ENCODE measurements at places on chromosomes 11 and 22.

DNA sequence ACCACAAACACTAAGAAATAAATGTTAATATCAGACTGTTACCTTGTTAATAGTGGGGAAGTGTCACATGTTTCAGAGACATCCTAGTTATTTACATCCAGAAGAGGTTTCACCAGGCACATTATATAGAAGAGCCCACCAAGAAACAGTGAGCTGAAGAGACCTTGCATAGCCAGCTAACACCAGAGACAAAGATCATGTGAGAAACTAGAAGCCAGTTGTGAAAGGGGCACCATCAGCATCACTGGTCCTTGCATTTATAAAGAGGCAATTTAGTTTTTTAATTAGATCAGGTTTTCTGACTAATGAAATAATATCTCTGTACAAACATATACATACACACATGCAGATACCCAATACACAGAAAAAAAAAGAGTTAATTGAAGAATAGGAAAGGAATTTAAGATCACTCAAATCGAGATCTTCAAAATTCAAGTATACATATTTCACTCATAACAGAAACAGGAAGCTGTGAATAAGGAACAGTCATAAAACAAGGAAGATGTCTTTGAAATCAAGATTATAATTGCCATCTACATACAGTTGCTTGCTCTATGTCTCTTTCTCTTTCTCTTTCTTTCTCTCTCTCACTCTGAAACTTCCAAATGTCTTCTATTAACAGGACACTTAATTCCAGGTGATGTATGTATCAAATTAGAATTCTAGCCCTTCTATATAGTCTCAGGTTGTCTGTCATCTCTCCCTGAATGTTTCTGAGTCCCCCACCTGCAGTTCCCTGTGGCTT, 348.7 kb downstream of the ETS1 start:
- DNase-seq: no peak

DNA sequence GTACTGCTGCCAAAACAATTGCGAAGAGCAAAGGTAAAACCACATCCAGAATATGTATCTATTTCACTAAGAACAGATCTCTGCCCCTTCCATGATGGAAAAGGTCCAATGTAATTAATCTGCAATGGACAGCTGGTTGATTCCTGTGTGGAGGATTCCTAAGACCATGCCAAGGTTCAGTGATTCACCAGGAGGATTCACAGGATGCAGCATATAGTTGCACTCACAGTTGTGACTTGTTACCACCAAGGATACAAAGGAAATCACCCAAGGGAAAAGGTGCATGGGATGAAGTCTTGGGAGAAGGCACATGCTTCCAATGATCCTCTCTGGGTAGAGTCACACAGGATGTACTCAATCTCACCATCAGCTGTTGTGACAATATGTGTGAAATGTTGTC, 35.1 kb upstream of the CUL5 start:
- no peak for DNase-seq

- DNase-seq: no peak
Measured at GRCh38 chr11:75303544-75304224, 47.8 kb downstream of the ARRB1 start.

DNA sequence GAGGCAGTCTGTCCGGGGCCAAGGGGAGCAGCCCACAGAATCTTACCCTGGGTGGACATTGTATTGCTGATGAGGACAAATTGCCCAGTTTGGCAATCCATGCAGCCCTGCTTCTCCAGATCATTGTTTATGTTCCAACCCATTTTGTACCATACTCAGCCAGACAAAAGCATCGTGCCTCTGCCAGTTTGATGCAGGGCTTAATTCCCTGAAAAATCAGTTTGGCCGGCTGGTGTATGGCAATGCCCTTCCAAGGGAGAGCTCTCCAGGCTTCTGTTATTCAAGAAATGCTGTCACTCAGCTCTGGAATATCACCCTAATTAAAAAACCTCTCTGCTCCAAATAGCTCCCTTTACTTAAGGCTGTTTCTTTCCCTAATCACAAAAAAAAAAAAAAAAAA, 697.7 kb downstream of the TBC1D22A start:
- DNase-seq: no peak

DNA sequence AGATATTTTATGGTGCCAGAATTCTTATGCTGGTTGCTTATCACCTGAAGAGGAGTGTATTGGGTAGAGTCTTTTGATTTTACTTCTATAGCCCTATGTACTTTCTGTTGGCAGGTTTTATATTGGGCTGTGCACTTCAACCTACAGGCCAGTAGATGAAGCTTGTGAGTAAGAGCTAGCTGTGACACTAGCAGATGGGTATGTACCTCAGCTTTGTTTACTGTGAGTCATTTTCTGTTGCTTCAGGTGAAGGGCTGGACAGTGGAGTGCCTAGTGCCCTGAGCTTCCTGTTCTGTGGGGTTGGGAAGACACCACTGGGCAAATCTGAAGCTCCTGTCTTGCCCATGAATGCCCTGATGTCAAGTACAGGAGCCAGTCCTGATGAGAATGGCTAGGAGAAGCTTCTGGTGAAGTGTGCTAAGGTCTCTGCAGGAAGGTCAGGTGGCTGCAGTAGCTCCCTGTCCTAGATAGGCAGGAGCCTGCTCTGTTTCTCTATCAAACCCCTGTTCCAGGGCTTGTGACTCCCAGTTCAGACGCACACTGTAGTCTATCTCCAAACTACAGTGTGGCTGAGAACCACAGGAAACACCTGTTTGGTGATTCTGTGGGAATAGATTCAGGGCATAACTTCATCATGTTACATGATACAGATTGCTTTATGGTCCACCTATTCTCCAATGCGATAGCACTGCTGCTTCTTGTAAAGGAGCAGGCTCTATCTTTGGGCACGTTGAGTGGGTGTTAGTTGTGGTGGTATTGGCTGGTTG, 755.7 kb downstream of the KCNA4 start:
- no peak for DNase-seq

- no peak for DNase-seq
Measured at GRCh38 chr11:111945198-111945597, 8.1 kb downstream of the DIXDC1 start.

DNA sequence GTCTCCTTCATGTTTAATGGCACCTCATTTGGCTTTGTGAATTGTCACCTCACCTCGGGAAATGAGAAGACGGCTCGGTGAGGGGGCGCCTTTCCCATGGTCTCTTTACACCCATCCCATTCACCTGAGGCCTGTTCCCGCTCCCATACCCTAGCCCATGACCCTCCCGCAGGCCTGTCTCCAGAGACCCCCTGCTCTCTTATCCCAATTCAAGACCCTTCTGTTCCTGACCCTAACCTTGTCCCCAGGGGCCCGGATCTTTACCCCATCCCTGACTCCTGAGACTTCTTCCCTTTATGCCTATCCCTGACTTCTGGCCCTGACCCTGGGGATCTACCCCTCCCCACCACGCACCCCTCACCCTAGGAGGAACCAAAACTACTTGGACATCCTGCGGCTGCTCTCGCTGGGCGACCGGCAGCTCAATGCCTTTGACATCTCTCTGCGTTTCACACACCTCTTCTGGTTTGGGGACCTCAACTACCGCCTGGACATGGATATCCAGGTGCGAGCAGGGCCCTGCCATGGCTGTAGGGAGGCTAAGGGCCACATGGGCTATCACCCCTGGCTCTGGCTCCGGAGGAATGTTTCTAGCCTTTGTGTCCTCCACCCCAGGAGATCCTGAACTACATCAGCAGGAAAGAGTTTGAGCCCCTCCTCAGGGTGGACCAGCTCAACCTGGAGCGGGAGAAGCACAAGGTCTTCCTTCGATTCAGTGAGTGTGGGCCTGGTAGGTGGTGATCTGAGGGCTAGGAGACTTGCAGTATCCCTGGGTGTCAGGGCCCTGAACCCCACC, 7.9 kb downstream of the INPPL1 start:
- DNase-seq: no peak

DNA sequence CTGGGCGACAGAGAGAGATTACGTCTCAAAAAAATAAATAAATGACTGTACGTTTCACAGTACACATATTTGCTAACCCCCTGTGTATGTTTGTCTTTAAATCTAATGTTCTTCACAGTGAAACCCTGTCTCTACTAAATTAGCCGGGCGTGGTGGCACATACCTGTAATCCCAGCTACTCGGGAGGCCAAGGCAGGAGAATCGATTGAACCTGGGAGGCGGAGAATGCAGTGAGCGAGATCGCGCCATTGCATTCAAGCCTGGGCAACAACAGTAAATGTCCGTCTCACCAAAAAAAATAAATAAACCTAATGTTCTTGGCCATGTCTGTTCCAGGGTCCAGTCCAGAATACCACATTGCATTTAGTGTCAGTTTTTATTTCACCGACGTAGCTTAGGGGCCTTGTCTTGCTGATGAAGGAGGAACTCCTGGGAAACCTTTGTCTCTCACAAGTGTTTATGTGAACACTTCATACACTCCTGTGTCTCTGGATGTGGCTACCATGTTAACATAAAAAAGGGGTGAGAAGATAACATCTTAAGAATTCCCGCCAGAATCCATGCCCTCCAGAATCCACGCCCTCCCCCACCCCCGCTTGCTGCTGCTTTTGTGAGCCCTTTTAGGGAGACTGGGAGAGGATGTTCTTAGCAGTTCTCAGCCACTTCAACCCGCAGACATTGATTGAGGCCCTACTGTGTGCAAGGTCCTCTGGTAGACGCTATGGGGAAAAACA, 5.0 kb upstream of the SERHL2 start:
- no peak for DNase-seq

DNA sequence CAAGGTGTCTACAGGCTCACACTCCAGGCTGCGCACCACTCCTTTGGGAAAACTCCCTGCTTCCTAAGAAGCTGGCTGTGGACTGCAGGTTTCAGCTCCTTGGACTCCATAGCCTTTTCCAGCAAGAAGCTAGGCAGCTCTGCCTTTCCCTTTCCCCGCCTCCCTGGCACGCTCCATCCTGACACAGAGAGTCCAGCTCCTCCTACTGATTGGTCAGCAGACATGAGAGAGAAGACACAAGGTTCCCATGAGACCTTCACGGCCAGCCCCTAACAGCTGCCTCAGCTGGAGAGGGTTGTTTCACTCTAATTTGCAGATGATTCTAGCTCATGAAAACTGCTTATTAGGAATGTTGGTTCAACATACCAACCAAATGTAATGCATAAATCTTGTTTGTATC, 27.6 kb downstream of the TENM4 start:
- no peak for DNase-seq

DNA sequence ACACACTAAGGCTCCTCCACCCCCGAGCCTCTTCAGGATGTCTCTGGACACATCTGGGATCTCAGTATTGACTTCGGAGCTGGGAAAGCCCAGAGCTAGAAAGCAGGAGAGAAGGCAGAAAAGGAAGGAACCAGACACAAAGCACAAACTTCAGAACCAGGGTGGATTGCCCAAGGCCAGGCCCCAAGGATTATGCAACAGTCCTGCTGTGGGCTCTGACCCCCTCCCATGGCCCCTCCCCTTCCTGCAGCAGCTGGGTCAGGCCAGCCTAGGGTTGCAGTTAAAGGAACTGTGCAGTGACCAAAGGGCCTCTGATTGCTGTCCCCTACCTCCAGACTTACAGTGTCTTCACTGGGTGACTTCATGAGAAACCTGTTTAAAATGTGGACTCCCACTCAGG, 5.3 kb downstream of the KCNE3 start:
- DNase-seq: peak; percentile 6

DNA sequence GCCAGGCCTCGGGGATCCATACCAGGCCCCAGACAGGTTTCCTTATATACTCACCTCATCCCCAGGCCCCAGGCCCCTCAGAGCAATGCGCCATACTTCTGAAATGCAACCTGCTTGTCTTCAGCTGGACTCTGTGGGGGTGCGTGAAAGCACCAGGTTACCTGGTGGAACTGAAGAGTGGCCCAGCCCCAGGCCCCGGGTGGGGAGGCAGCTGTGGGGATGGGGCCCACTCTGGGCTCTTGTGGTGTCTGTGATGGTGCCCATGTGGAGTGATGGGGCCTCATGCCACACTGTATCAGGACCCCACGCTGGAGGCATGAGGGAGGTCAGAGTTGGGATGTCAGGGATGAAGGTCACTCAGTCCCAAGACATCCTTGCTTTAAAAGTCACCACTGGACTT, 999.0 kb downstream of the BRD1 start:
- DNase-seq: no peak

DNA sequence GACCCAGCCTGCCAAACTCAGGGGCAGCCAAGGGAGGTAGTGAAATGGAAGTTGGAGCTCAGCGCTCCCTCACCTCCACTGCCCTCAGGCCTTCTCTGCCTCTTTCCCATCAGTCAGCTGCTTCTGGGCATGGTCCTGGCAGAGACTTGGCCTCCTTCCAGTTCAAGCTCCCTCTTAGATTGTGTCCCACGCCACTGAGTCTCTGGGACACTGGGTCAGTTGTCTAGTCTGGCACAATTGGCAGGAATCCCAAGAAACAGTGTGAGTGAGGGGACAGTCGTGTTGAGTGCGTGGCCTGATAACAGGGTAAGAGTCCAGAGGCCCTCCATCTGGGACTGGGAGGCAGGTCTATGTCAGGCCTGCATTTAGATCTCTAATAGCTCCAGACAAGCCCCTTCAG, 7.1 kb upstream of the SLC35E4 start:
- DNase-seq: no peak

GRCh38 chr11:73201249-73201648, 16.8 kb upstream of the P2RY2 start:
- no peak for DNase-seq
